ENCODE measurements at places on chromosomes 7 and 10.

DNA sequence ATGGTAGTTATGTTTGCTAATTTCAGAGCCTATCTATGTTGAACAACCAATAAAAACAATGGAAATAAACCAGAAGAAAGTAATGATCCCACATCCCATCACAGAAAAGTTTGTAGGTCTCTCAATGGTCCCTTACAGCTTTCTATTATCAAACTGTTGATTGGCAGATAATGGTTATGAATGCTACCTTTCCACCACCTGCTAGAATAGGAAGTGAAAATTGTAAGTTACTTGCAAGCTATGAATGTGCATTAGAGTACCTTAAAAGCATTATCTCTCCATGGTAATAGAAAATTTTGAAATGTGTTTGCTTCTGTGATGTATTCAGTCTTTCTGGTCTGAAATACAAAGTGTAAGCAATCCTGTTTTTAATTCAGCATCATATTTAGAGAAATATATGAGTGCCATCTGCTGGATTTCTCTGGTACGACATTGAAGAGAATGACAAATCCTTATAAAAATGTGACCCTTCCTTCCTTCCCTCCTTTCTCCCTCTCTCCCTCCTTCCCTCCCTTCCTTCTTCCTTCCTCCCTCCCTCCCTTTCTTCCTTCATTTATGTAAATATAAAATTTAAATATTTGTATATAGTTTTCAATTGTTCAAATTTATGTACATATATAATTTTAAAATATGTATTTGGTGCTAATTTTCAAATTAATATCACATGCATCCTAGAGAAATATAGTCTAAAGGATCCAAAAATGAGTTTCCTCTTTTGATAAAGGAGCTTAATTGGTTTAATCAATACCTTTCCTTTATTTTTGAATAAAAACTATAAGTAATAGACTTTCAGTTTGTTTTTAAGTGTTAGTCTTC, 41.4 kb upstream of the PNLIPRP3 start:
- DNase-seq: peak; percentile 30

DNA sequence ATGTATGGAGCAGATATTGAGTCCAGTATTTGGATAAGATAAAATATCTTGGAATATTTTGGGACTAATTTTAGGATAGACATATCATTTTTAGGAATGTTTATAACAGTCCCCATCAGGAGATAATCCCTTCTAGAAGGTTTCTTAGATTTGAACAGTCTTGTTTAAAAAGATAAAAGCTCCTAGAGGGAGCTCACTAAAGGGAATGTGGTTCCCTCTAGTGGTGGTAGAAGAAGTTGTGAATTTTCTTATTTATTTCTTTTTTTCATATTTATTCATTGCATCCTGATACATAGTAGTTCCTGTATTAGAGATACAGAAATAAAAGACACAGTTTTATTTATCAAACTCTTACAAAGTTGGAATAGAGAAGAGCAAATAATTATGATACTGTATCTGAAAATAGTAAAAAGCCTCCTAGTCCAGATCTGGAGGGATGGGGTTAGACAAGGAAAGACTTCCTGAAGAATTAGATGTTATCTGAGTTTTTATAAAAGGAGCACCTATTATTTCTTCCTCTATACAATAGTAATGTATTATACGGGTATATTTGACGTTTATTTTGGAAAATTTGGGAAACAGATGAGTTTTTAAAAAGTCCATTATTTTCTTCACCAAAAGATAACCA, 24.5 kb upstream of the KLF14 start:
- peak; percentile 72 for DNase-seq

DNA sequence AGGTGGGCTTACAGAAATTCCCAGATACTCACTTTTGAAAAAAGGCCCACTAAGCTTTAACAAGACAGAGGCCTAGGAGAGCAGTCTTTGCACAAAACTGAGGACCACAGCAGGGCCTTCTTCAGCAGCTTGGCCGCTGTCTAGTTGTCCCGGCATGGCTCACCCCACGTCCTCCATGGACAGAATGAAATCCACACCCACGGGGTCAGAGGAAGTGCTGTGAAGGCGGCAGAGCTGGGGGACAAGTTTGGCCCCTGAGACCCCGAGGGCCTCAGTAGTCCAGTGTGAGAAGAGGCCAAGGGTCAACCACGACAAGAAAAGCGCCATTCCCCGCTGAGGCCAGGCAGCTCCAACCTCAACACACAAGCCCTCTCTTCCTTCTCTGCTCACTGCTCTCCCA, 78.9 kb downstream of the ZRANB1 start:
- DNase-seq: no peak

GRCh38 chr10:78645975-78646374, 422.8 kb upstream of the ZMIZ1 start:
- DNase-seq: no peak

- DNase-seq: peak; percentile 77
These were observed 141.1 kb downstream of the ELFN1 start for GRCh38 chr7:1810961-1811849.

DNA sequence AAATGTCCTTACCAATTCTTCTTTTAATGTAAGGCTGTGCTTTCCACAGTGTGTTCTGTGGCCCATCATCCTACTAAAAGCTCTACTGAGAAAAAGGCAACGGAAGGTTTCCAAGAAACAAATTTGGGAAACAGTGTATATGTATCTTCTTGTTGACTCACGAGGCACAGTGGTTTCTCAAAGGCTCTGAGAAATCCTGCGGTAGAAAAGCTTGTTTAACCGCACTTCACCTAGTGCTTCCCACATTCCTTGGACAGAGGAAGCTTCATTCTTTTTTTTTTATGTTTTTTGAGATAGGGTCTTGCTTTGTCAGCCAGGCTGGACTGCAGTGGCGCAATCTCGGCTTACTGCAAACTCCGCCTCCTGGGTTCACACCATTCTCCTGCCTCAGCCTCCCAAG, 84.5 kb downstream of the TACC2 start:
- DNase-seq: no peak

GRCh38 chr10:101649525-101650085, 45.4 kb downstream of the FBXW4 start:
- DNase-seq: no peak

DNA sequence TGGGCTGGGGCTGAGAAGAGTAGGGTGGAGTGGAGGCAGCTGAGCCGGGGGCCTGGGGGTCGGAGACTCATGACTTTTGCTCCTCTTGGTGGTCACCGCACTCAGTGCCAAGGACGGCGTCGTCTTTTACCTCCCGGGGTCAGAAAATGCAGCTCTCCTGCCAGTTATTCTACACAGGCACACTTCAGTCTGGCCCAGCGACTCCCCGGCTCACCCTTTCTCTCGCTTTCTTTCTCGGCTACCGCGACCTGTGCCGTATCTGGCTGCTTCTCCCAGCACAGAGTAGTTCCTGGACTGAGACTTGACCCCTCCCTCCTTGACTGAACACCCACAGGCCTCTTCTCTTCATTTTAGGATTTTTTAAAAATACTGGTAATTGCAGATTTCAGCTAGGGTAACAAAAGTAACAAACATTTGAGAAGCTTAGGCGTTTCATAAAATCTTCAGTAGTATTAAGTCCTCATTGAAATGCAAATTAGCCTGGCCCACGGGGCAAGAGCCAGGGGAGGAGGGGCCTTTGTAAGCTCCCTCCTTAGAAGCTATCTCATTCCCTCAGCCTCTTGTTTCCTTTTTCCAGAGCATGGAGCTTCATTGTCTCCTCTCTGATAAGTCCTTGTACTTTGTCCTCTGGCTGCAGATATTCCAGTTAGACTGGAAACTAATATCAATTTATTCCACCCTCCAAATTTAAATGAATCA, 1.1 kb upstream of the PRLHR start:
- no peak for DNase-seq

DNA sequence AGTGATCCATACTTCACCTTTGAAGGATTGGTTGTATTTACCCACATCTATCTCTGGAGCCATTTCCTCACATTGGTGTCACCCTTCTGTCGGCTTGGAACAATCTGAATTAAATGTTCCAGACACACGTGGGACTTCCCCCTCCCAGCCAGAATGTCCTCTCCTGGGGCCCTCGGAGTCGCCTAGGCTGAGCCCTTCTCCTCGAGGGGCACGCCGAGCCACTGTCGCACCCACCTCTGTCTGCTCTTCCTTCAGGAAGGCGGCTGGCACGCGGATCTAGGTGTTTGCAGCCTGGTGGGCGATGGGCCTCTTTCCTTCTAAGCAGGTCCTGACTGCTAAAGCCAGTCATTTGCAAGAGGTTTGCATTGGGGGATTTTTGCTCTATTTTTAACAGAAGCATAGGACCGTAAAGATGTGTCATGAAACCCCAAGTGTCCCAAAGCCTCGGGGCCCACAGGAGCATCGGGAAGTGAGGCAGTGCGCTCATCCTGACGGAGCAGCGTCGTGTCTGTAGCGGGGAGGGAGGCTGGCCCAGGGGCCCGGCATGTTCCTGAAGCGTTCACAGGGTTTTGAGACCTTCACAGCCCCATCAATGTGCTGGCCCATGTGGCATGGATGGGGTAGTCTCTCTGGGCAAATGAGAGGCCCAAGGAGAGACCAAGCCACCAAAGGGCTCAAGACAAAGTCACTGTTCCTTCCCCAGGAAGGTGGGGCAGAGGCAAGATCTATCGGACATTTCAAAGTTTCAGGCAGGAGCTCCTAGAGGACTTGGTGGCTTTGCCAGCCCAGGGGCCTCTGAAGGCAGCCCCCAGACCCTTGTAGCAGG, 86.7 kb downstream of the RGS10 start:
- DNase-seq: no peak

DNA sequence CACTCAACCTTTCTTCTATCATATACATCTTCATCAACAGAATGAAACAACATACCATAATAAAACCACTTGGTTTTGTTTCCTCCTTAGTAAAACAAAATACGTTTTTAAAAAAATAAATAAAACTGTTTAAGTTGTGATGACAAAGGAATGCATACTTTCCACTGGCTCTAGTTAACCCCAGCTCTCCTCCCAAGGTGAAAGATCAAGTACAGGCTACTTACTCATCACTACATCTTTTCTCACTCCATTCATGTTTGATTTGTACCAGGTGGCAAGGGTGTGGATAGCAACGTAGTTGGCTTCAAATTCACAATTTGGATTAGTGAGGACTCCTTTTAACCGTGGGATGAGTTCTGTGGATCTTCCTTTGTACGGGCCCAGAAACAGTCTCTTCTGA, 14.7 kb downstream of the OGA start:
- DNase-seq: no peak

GRCh38 chr10:3877211-3878000, 92.4 kb upstream of the KLF6 start:
- DNase-seq: no peak
